ENCODE measurements at places on chromosomes 7 and 10.

- peak; percentile 1 for DNase-seq
These were observed 94.1 kb downstream of the CHST15 start for GRCh38 chr10:123999261-123999660.

- DNase-seq: no peak
These were observed 549 bp downstream of the GPNMB start for GRCh38 chr7:23247046-23247602.

- DNase-seq: no peak
These were observed 627.0 kb downstream of the ACTR3B start for GRCh38 chr7:153386556-153386955.

DNA sequence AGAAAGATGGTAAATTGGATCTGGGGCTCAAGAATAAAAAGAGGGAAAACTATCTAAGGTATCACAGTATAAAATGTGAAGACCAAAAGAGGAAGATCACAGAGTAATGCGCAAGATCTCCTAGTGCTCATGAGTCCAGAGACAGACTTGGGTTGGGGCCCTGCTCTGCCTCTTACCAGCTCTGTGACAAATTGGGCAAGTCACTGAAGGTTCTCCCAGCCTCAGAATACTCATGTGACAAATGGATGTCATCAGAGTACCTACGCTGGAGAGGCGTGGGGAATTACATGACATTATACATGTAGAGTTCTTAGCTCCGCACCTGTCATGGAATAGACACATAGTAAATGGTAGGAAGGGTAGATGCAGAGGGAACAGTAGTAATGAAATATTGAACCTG, 124.4 kb downstream of the DOCK4 start:
- DNase-seq: no peak

GRCh38 chr7:69912141-69912540, 313.9 kb downstream of the AUTS2 start:
- no peak for DNase-seq

DNA sequence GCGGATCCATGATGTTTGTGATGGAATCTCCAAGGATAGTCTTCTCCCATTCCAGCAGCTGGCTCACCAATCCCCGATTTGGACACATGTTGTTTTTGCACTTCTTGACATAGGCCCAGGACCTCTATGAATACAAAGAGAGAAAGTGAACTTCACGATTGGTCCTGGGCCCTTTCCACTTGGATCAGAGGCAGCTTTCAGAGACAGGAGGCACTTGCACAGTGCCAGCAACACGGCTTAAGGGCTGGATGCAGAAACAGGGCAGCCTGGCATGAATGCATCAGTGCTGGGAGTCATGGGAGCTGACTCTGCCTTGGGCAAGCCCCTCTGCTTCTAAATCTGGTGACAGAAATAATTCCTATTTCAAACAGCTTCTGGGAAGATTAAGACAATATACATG, 2.1 kb upstream of the TMEM120A start:
- no peak for DNase-seq

DNA sequence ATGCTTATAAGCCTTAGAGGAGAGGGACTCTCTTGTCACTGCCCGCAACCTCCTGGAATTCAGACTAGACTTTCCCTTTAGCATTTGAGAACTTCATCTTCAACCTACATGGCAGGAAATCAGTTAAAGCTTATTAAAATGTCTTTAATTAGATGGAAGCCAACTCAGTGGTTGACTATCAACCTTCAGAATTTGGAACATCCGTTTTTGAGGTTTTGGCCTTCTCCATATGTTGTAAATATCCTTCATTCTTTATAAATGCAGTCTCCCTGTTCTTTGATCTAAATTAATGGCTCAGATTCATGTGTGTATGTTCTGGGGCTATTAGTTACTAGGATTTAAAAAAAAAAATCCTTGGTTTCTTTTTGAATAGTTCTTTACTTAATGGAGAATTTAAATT, 85.0 kb downstream of the ANKRD61 start:
- DNase-seq: no peak

- no peak for DNase-seq
These were observed 1260.5 kb upstream of the CELF2 start for GRCh38 chr10:9757176-9757575.

- DNase-seq: no peak
These were observed 90.7 kb downstream of the APBB1IP start for GRCh38 chr10:26528715-26529393.

DNA sequence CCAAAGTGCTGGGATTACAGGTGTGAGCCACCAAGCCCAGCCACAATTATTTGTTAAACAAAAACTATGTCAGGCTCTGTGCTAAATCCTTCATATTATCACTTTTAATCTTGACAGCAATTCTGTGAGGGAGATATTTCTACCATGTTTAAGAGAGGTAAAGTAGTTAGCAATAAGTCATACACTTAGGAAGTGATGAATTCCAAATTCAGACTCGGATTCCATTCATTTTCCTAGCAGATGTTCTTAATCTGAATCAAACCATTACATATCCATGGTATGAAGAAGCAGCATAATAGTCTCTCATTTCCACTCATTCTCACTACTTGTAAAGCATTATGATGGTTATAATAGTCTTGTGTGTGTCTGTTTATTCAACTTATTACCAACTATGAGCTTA, 2.9 kb upstream of the CD36 start:
- DNase-seq: no peak

DNA sequence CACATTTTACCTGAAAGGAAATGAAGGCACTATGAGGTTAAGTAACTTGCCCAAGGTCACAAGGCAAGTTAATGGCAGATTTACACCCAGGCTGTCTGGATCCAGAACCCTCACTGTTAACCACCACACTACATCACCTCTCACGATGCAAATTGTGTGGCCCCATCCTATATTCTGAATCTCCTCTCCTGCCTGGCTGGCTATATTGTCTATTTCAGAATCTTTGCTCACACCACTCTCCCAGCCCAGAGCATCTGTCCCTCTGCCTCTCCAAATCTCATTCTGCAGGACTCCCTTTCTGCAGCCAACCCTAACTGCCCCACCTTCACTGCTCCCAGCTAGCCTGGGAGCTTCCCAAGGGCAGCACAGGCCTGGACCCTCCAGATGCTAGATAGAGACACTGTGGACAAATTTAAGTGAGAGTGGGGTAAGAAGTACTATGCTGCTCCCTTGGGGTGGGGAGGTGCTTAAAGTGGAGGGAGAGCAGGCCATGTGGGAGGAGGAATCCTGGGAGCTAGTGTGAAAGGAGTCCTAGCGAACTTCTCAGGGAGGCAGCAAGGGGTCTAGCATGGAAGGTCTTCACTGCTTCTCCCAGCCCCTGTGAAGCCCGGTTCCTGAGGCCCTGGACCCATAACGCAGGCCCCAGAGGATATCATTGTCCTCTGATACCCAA, 786 bp downstream of the CUEDC2 start:
- DNase-seq: no peak

GRCh38 chr10:12590675-12591659, 241.6 kb downstream of the CAMK1D start:
- no peak for DNase-seq

- DNase-seq: no peak
These were observed 114.5 kb upstream of the PRKCQ start for GRCh38 chr10:6694447-6695140.

GRCh38 chr10:113139699-113140098, 189.7 kb downstream of the TCF7L2 start:
- no peak for DNase-seq

- DNase-seq: no peak
These were observed 291.5 kb upstream of the ZNF32 start for GRCh38 chr10:43939939-43940820.

DNA sequence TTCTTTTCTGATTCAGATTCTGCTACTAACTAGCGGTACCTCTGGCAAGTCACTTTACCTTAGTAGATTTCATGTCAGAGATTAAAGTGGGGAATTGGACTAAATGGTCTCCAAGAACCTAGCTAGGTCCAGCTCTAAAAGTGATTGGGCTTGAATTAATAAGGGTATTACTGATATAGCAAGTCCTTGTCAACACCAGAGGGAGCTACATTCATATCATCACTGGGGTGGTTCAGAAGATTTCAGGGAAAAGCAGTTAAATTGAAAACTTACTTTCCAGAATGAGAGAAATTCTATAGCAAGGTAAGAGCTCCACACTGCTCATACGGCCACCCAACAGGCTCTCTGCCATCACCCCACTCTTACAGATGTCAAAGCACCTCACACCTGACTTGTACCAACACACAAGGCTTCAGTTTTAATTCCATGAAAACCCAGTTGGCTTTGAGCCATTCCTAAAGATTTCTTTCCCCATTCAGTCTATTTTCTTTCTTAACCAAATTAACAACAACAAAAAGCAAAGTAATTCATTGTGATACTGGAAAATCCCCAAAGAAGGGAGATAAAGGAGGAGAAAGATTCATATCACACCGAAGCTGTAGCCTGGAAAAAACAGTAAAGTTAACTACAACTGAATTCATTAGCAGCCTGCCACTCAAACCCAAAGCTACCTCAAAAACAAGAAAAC, 38.0 kb upstream of the SPOCK2 start:
- DNase-seq: no peak

- DNase-seq: no peak
These were observed 19.3 kb downstream of the ANKRD22 start for GRCh38 chr10:88832376-88832775.

DNA sequence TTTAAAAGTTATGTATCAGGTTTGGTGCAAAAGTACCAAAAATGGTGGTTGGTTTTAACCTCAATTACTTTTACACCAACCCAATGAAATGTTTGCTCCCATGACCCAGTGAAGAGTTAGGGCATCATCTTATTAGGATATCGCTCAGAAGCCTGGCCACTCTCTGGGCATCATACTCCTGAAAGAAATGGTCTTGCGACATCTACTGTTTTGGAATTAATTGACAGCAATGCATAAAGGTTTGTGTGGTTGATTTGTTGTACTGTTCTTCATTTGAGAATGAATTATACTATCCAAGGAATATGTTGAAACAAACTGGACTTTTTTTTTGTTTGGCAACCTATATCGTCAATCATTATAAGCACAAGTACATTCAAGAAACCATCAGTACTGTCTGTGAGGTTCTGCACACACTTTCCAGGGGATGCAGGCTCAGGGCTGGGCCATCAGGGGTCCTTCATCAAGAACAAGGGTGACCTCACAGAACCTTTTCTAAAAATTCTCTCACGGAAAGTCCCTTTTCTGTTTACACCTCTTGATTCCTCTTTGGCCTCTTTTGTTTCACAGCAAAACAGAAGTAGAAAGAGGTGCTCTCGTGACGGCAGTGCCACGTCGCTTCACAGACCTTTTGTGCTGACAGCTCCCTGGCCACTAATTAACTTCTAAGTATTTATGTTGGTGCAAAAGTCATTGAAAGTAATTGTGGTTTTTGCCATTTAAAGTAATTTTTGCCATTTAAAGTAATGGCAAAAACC, 117.2 kb upstream of the KLF6 start:
- DNase-seq: peak; percentile 43

DNA sequence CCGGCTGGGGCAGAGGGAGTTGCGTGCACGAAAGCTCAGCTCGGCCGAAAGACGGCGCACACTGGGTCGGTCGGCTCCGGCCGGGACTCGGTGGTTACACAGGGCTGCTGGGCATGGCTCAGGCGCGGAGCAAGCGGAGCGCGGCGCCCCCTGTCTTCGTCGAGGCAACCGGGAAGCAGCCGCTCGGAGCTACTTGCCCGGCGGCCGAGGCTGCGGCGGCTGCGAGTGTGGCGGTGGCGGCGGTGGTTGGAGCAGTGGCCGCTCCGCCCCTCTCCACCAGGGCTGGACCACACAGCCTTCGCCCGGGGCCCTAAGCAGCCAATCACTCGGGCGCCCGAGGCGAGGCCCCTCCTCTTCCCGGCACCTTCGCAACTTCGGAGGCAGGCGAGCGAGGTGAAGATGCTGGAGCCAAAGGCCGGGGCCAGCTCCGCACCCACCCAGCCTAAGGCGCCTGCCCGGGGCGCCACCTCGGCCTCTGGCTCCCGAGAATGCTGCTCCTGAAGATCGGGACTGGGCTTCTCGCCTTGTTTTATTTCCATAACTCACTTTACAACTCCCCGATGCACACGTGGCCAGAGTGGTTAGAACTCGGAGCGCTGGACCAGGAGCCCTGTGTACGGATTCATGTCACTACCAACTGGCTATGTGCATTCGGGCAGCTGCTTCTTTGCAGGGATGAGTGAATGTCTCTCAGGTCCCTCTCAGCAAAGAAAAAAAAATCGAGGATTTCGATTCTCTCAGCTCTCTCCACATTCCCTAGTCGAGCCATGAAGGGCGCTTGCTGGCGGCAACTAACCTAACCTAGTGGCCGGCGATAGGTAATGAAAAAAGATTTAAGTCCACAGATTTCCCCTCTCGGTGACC, at the start of gene TLL2:
TSS of gene TLL2 (minus strand) at position 229 of the 864 bp plus-strand sequence. CDS start 241 bp downstream, outside the sequence.
- DNase-seq: peak; percentile 87

DNA sequence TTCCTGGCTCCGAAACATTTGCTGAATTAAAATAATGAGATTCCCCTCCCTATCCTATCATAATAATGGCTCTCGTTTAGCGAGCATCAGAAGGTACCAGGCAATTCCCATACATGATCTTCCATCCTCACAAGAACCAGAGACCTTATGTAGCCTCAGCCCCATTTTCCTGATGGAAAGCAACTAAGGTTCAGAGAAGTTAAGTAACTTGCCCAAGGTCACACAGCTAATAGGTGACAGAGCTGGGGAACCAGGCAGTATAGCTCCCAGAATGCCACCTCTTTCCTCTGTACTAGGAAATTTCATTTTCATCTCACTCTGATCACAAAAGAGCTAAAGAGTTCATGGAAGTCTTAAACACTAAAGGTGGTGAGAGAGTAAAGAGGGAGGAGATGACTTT, 2.4 kb downstream of the SLIT1 start:
- DNase-seq: no peak

DNA sequence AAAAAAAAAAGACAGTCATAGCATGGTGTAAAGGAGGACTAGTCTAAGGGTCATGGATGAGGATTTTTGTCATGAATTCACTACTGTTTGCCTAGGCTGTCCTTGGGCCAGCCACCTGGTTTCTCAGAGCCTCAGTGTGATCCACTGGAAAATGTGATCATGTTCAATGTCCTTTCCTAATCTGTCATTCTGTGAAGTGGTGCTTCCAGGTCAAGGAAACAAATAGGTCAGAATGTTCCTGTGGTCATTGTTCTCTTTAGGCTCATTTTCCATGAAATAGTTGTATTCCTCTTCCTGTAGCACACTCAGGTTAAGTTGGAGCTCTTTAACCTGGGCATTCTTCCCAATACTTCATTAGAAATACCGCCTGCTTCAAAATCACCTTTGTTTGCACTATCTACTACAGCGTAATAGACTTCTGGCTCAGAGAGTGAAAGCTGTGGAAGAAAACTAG, 16.5 kb downstream of the CD36 start:
- no peak for DNase-seq

DNA sequence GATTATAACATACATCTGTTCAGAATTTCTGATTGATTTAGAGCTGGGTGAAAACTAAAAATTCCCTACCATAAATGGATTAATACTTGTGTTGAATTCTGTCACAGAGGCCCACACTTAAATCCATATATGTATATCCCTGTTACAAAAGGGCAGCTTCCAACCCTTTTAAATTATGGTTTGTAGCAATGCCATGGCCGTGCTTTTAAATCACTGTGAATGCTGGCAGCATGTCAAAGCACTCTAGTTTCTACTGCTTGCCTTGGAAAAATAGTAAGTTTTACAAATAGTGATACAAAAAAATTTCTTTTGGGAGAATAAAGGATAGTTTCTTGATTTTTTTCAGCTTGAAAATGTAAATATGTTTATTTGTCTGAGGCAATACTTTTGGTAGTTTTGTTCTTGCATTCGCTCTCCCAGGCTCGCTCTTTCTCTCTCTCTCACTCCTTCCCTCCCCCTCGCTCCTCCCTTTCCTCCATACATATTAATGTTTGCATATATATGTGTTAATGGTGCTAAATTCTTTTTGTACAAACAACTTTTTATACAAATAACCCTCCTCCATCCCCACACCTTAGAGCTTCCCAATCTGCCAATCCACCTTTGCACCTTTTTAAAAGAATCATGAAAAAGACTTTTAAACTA, 29.8 kb downstream of the TES start:
- DNase-seq: no peak
